Activated CD8-positive, alpha-beta memory T cell treated with anti-CD3 and anti-CD28 coated beads, Interleukin-2, amount 50 U/mL, for 4 hours (primary cell): ENCODE measurements at places on chromosomes 3 and 15.

GRCh38 chr3:148343416-148343815 lies 354.3 kb upstream of the AGTR1 start:
- DNase-seq = no peak

GRCh38 chr3:23971684-23972083 lies 26.6 kb downstream of the NR1D2 start:
- no peak for DNase-seq

GRCh38 chr3:158839966-158840365 lies 38.1 kb downstream of the MFSD1 start:
- no peak for DNase-seq

DNA sequence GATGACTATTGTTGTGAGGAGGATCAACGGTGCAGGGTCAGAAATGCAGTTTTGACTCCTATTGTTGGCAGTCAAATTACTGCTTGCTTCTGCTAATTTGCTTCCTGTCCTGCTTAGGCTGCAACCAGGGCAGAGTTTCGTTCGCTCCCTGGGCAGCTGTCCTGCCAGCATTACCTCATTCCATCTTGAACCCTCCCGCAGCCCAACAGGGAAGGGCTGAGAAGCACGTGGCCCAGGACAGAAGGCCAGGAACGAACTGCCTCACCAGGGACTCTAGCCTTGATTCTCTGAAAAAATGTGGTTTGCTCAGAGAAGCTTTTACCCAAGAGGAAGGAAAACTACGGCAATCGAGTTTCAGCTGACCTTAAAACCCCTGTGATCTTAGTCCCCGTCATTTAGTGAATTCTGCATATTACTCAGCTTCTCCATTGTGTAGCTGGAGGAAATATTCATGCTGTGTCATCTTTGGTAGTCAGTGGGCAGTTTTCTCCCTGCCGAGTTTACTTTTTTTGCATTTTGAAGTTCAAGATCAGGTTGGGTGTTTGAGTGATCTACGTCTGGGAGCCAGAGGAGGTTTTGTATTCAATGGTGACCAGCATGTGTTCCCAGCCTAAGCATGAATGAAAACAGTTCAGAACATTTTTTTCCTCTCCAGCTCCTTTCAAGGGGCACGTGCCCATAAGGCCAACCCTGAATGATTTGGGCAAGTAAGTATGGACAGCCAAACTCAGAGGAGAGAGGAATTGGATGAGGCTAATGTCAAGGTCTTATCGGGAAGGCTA lies 23.0 kb downstream of the TLNRD1 start:
- no peak for DNase-seq

DNA sequence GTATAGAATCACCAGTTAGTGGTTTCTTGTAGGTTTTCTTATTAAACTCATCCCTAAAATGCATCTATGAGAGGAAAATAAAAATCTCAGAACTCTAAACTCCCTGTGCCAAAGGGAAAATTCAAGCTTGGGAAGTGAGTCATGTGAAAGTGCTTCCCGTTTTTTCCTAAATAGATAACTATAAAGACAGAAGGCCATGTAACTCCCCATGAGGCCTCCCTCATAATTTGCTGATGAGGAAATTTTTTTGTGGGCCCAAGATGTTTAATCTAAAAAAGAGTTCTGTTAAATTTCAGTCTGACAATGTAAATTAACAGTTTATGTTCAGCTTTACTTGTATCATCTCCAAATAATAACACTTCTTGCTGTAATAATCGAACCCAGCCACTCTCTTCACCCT lies 1273.9 kb downstream of the OTOL1 start:
- no peak for DNase-seq

DNA sequence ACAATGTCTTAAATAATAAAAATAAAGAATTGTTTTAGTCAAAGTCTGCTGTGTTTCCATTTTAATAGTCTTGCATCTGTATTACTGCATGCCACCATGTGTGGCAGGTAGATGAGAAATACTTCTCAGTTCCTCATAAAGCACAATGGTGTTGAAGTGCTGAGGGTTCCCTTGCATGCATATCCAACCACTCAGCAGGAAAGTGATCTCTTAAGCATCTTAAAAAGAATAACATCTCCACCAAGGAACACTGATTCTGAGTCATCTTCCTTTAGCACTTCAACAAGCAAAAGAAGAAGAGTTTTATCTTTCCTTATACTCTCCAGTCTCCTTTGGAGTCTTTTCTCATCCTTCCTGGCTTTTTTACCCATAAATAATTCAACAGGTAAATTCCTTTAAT lies 602.0 kb downstream of the TBL1XR1 start:
- no peak for DNase-seq

GRCh38 chr3:62373215-62373614 lies at the start of gene FEZF2:
Gene FEZF2 (minus strand): TSS chr3:62373550. CDS start chr3:62372868, 682 bp downstream.
- DNase-seq = no peak

GRCh38 chr3:122298239-122298638 lies 26.8 kb upstream of the CSTA start:
- no peak for DNase-seq

GRCh38 chr3:16842272-16843270 lies 42.2 kb upstream of the PLCL2 start:
- DNase-seq = peak; percentile 67

GRCh38 chr3:119776304-119776703 lies 5.6 kb upstream of the NR1I2 start:
- DNase-seq = no peak

- no peak for DNase-seq
Measured at GRCh38 chr3:134899786-134900185, 104.7 kb downstream of the EPHB1 start.

DNA sequence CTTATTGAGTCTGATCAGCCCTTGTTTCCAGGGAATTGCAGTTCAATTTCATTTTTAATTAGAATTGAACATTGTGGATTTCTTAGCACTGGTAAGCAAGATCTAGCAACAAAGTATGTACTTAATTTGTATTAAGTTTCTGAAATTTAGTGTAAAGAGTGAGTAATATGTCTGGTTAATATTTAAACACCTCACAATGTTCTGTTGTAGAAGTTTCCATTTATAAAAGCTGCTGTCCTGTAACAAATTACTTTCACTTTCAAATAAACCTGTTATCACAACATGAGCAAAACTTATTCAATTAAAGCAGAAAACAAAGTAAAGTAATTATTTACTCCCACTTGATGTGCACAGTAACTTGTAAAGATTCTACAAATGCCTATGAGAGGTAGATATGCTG lies 448.5 kb downstream of the NAALADL2 start:
- DNase-seq = no peak
